ENCODE measurements at places on chromosomes 2 and 18.

GRCh38 chr2:146321175-146321574, 1523.7 kb upstream of the ACVR2A start:
- peak; percentile 62 for DNase-seq

GRCh38 chr2:129742415-129743180, 236.9 kb upstream of the RAB6C start:
- DNase-seq: no peak

- no peak for DNase-seq
Measured at GRCh38 chr2:111624411-111625156, 259.4 kb downstream of the ANAPC1 start.

DNA sequence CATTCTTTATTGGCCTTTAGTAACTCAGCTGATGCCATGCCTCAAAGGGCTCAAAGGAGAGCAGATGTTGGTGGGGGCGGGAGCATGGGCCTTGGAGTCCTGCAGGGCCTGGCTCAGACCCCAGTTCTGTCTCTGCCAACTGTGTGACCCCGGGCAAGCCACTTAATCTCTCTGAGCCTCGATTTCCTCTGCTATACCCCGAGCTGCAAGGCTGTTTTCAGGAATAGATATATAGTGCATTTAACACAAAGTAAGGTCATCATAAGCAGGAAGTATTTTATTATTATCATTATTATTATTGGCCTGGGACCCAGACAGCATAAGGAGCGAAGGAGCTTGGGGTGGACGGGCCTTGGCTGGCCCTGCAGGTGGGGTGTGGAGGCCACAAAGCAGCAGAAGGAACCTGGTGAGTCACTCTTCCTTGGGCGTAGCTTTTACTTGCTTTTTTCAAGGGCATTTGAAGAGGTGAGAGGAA, 162.7 kb downstream of the INHBB start:
- no peak for DNase-seq

GRCh38 chr2:178455947-178456346, 4.8 kb downstream of the PJVK start:
- no peak for DNase-seq

DNA sequence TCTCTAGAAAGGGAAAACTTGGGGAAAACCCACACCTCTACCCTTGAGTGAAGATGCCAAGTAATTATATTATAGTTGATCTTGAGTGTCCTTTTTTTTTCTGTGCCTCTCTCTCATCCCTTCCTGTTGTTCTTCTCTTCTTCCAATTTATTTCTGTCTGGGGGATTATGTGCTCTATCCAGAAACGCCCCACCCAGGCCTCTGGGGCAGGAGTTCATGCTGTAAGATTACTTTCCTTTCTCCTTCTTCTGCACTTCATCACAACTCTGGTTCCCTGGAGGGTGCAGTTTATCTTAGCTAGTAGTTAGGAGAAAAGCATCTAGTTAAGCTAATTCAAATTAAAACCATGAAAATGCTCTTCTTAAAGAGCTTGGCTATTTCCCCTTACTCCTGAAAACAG, 30.3 kb upstream of the DNAJC27 start:
- DNase-seq: no peak

GRCh38 chr2:224165901-224166319, 126.8 kb upstream of the SERPINE2 start:
- DNase-seq: no peak

GRCh38 chr18:44841752-44842587, 161.3 kb downstream of the SETBP1 start:
- no peak for DNase-seq

GRCh38 chr18:68417826-68418225, 297.1 kb downstream of the TMX3 start:
- no peak for DNase-seq

GRCh38 chr2:72864500-72864899, 22.7 kb upstream of the SPR start:
- no peak for DNase-seq

GRCh38 chr2:133264989-133265401, 303.3 kb downstream of the NCKAP5 start:
- DNase-seq: no peak

- DNase-seq: no peak
Measured at GRCh38 chr2:172965433-172966212, 110.0 kb upstream of the MAP3K20 start.

DNA sequence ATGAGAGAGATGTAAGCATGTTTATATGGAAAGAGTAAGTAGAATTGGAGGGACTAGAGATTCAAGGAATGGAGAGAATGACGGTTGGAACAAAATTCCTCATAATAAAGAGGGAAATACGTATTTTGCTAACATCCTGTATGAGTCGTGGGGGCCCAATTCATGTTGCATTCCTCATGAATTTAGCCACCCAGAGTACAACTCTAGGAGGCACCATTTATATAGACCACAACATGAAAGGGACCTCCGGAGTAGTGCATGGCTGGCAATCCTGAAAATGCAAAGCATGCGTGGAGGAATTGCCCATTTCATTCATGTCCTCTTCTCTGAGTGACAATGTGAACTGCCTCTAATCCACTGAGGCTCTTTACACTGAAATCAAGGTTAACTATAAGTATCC, 168.2 kb downstream of the ZEB2 start:
- DNase-seq: no peak

DNA sequence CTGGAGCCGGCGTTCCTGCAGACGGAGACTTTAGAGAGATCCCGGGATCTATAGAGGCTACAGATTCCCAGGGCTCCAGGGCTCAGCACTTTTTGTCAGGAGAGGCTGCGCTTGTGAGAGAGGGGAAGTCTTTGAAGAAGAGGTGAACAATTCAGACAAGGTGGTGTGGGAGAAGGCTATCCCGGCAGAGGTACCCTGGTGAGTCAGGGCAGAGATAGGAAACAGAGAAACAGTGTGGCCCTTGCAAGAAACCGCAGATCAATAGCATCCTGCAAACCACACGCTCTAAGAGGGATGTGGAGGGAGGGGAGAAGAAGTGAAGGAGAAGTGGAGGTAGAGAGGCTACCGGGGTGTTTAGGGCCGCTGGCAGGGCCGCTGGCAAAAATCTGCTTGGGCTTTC, 160.5 kb upstream of the APCDD1 start:
- no peak for DNase-seq

DNA sequence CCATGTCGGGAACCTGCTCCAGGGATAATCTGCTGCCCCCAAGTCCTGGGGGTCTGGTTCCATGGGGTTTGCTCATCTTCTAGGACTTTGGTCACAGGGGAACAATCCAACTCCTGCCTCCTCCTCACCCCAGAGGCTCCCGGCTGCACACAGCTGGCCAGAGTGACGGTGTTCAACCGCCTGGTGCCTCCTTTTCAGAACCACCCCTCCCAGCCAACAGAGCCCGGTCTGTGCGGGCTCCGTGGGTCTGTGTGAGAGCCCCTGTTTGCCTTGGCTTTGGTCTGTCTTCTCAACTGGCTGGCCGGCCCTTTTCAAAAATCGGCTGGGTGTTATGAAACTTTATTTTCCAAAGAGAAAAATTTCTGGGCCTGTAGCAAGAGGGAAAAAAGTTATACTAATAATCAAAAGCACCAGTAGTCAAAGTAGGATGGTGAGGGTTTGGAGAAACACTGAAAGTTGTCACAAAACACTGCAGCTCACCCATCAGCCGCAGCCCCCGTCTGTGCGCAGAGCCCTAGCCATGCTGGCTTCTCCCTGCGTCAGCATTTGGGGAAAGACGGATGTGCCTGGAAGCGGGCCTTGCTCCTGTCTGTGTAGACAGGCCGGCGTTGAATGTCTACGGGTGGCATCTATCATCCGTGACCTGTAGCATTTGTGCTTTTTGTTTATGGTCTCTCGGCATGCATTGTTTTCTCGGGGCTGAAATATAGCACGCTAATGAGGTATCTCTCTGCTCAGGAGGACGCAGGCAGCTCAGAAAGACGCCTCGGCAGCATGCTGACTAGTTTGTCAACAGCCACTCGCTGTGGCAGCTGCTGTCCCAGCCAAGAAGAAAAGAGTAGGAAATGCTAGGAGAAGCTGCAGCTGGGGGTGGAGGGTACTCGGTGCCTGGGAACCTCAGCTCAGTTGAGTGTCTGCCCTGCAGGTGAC, 138.6 kb downstream of the GLI2 start:
- no peak for DNase-seq

GRCh38 chr18:66495844-66496243, 108.0 kb downstream of the CDH19 start:
- peak; percentile 61 for DNase-seq

DNA sequence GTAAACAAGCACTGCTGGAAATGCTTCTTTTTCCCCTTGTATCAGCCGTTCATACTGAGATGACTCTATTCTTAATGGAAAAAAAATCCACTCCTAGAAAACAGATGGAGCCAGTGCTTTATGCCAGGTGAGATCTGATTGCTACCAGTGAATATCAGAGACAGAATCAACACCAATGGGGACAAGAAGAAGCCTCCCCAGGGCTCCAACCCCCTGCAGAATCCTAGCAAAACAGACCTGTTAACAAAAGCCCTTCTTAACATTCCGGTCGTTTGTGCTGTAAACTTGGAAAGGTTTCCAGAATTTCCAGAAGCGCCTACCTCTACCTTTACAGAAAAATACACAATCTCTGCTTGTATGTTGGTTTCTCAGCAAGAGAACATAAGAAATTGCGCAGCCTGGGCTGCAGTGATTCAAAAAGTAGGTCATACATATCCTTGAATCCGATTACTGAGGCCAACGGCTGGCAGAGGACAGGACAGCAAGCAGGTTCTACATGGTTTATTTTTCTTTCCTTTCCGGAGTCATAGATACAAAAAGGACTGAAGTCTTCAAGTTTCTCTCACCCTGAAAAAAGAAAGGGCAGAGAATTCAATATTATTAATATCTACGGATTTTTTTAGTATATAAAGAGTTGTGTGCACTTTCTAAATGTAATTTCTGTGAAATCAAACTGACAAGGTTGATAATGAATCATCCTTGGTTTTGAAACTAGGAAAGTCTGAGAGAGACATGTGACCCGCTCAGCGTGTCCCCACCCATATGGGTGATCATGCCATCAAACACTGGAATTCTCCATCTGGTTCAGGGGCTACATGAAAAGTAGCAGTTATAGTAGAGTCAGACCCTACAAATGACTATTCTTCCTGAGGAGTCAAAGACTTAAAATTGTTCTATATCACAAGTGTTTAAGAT, 266.7 kb upstream of the MGAT5 start:
- DNase-seq: no peak

DNA sequence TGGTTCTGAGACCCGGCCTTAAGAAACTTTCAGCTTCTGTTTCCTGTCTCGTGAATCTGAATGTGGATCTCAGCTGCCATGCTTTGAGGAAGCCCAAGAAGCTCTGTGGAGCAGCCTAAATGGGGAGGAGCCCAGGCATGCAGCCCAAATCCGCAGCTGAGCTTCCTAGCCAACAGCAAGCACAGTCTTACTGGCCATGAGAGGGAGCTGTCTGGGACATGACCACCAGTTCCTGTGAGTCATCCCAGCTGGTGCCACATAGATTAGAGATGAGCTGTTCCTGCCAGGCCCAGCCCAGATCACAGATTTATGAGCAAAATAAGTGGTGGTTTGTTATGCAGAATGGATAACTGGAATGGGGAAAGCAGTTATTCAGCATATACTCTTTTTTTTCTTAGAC, 224.4 kb upstream of the APCDD1 start:
- DNase-seq: no peak

DNA sequence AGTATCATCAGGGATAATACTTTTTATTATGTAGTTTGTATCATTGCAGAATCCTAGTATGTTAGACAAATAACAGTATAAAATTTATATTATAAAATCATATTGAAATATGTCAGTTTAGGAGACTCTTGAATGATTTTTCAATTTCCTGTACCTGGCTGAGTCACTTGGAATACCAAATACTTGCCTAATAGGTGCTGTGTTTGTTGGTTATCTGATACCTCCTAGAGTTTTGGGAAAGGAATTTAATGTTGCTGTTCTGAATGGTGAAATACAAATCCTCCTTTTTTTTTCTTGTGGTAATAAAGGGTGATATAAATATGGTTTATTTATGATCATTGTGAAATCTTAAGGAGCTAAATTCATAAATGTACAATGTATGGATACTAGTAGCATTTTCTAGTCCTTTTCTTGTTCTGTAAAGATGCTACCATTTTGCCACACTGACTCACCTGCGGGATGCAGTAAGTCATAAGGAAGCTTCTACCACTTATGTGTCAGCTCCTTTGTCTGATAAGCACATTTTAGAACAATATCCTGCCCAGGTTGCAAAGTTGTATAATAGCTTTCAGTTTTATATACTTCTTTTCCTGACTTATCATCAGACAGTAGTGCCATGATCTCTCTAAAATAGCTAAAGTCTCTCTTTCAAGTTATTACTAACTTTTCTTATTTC, 465.5 kb downstream of the XIRP2 start:
- DNase-seq: no peak

GRCh38 chr2:65055422-65056214, 598 bp upstream of the CEP68 start:
- DNase-seq: no peak

DNA sequence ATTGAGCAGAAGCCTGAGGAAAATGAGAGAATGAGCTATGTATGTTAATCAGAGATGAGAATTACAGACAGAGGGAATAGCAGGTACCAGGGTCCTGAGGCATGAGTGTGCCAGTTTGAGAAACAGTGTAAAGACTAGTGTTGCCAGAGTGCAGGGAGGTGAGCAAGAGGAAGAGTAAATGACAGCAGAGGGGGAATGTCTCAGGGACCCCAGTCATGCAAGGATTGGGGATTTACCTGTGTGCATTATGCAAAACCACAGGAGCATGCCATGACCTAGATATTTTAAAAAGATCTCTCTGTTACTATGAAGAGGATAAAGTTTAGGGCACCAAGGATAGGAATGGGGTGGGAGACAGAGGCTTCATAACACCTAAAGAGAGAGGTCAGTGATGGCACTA, 72.1 kb downstream of the TTC32 start:
- DNase-seq: no peak

- DNase-seq: no peak
Measured at GRCh38 chr2:133365117-133365516, 203.1 kb downstream of the NCKAP5 start.

DNA sequence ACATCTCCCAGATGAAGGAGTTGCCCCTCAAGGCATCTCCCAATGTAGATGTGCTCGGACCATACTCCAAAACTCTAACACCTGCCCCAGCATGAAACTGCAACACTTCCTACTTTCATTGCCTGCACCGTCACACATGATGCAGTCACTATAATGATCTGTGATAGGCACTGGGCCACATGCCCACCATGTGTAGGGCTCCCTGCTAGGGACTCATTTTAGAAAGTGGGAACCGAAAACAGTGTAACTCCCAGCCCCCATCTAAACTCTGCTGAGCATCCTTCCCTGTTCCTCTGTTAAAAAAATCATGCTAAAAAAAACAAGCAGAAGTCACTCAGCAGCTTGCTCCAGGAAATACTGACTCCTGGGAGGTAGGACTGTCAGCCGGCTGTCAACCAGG, 496.1 kb upstream of the RAB6C start:
- no peak for DNase-seq

Measured in right renal cortex interstitium (tissue), 3 donors.